ENCODE measurements at places on chromosomes 7 and 10.

DNA sequence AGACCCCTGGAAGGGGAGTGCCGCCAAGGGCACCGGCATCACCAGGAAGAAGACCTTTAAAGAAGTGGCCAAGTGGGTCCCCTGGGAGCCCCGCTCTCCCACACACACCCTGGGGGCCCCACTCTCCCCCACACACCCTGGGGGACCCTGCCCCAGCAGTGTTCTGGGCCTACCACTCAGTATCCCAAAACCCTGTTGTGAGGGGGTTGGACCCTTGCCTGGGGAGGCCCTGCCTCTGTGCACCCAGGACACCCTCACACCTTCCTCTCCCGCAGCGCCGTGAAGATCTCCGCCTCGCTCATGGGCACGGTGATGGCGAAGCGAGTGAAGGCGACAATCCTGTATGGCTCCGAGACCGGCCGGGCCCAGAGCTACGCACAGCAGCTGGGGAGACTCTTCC is 10.7 kb downstream of the NOS3 start:
- no peak for DNase-seq

DNA sequence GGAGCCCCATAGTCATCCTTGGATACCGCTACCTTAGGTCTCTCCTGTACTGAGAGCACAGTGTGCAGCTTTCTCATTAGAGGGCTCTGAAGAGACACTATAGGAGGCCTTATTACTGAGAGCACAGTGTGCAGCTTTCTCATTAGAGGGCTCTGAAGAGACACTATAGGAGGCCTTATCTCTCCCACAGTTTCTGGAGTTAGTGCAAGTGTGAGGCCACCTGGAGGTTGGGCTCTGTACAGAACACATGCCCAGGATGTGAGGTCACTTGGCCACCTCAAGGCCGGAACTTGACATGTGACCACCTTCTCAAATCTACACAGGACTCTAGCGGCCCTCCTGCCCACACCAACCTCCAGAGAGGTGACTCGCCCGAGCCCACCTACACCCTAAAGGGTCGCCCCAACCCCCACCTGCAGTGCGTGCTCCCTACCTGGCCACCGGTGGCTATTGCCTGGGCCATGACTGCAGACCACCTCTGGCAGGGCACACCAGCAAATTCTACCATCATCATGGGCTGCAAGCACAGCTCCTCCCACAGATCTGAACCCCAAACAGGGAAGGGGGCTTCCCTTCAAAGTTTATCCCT is 24.6 kb downstream of the FRMPD2 start:
- no peak for DNase-seq

DNA sequence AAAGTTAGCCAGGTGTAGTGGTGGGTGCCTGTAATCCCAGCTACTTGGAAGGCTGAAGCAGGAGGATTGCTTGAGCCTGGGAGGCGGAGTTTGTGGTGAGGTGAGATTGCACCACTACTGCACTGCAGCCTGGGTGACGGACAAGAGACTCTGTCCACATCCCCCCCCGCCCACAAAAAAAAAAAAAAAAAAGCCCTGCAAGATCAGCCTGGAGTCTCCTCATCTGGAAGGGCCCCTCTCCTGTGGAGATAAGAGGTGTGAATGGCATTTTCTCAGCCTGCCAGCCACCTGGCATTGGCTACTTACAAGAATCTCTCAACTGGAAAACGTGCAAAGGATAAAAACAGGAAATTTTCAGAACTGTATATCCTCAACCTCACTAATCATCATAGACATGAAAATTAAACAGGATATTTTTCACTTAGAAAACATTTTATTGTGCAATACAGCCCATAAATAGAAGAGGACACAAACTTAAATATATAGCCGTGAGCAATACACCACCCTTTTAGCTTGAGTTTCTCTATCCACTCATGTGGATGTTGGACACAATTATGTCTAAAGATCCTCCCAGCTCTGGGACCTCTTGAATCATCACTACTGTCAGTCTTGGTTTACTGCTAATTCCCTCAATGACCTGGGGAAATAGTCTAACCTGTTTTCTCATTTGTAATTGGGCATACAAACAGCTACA is 11.3 kb upstream of the TSPAN15 start:
- no peak for DNase-seq

DNA sequence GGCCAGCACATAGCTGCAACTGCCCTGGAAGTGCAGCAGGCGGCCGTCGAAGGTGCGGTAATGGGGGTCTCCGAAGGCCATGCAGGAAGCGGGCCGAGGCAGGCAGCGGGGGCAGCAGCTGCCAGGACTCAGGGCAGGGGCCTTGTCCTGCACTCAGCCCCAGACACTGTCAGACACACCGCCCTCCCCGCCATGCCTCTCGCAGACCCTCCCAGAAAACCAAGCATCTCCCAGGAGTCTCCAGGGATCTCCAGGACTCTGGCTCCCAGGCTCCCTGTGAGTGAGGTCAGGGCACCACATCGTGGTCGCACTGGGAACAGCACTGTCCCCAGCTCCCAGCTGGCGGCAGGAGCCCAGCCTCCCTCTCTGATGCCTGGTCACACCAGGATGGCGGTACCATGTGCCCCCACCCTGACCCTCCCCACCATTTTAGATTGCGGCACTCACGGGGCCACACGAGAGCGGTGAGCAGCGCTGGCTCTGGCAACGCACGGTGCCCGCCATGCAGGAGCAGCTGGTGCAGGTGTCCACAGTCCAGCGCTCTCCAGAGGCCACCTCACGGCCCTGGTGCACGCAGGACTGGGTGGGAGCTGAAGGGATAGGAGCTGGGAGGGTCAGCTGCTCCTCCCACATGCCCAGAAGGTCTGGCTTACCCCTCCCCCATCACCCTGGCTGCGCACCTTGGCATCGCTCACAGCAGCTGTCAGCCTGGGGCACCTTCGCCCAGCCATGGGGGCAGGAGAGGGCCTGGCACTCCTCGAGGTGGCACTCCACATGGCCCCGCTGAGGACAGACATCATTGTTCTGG is 17.5 kb downstream of the ATP6V1F start:
- DNase-seq = peak; percentile 89

- DNase-seq = peak; percentile 10
Measured at GRCh38 chr7:18873734-18874336, 243.6 kb downstream of the TWIST1 start.

- no peak for DNase-seq
Measured at GRCh38 chr10:36003031-36003600, 361.0 kb upstream of the FZD8 start.

DNA sequence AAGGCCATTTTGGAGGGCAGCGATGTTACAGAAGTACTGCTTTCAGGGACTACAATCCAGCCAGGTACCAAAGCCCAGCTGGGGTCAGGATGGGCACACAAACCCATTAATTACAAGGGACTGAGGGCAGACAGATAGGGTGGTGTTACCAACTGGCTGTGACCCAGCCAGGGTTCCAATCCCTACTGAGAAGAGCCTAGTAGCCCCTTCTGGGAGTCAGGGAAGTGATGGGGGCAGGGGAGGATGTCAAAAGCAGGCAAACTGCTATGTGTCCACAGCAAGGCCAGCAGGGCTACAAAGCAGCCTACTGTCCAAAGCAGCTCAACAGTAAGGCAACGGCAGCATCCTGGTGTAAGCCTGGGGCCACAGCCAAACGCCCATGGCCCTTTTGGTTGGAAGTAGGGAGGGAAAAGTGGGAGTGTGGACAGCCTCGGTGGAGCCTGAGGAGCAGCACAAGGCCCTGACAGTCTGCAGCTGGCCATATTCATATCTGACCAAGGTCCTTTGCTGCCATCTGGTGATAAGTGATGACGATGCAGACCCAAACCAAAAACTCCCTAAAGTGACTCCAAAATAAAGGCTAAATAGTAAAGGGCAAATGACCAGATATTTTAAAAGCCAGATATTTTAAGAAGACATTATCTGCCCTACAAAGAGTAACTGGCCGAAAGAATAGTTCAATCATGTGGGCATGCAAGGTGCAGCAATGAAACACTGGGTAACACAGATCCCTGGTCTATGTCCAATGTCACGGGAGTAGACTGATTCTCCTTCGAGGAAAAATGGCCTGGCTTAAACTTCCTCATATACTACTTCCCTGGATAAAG is 56.9 kb downstream of the XPNPEP1 start:
- no peak for DNase-seq

GRCh38 chr10:50469288-50469687 is 154.5 kb downstream of the SGMS1 start:
- DNase-seq = no peak

GRCh38 chr10:21727452-21728168 is 193.6 kb downstream of the MLLT10 start:
- DNase-seq = no peak

DNA sequence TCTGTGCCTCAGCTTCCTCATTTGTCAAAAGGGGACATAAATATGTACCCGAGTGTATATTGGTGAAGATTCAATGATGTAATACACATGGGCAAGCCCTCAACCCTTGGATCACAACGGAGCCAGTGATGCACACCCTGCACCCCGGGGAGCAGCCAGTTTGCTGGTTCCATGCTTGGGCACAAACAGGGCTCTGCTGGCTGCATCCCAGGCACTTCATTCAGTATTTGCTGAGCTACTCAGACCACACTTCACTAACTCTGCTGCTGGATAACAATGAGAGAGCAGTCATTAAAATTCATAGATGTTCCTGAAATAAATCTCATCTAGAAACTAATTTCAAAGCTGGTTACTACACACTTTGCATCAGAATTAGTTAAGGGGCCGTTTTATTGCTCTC is 72.0 kb downstream of the SCRN1 start:
- DNase-seq = no peak

GRCh38 chr10:59465088-59465487 is 102.7 kb upstream of the FAM13C start:
- DNase-seq = no peak

DNA sequence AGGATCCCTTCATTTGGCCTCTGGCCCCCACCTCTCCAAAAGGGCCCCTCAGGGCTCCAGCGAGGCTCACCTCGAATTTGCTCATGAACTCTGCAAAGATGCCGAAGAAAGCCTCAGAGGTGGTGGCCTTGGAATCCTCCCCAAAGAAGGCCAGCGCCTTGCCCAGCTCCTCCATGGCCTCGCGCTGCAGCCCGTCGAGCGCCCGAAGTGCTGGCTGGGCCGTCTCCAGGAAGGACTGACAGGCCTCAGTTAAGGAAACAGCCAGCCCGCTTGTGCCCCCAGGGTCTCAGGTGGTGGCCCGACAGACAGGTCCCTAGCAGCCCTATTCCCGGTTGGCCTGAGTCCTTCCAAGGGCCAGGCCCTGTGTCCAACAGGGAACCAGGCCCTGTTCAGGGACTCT is 50.2 kb upstream of the DAGLB start:
- no peak for DNase-seq

- no peak for DNase-seq
Measured at GRCh38 chr7:55130395-55131141, 111.8 kb downstream of the EGFR start.

GRCh38 chr7:127946847-127947246 is 84.4 kb downstream of the LRRC4 start:
- no peak for DNase-seq

DNA sequence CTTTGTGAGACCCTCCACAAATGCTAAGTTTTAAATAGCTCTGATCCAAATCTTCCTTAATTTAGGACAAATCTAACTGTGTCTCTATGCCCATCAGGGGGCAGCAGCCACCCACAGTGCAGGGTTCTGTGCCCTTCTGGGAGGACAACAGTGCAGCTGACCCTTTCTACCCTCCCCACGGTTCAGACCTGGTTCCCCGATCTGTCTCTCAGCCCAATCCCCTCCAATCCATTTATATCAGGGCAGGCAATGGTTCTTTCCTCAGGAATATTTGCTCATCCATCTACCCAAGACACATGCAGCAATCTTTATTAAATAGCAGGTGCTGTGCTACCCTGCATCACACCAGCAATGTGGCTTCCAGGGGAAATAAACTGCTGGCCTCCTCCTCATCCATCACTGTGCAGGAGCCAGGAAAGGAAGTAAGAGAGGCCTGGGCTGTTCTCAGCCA is 4.0 kb upstream of the RBM28 start:
- peak; percentile 61 for DNase-seq

GRCh38 chr7:65477326-65477725 is 103.7 kb downstream of the ZNF92 start:
- DNase-seq = peak; percentile 84

- no peak for DNase-seq
Measured at GRCh38 chr7:104775531-104775930, 238.5 kb upstream of the KMT2E start.

GRCh38 chr10:100679327-100679726 is 66.1 kb upstream of the PAX2 start:
- DNase-seq = no peak

- no peak for DNase-seq
Measured at GRCh38 chr10:127391875-127392274, 157.2 kb upstream of the NPS start.

Data from H1 (cell line).